Inflammatory macrophage treated with lipopolysaccharide for 1 hour (primary cell): ENCODE measurements at places on chromosomes 3 and 15.

GRCh38 chr3:194993896-194994295 lies 277.1 kb downstream of the XXYLT1 start:
- DNase-seq = no peak

- peak; percentile 57 for DNase-seq
Measured at GRCh38 chr3:39141171-39141995, 12.0 kb downstream of the CSRNP1 start.

GRCh38 chr3:12501360-12502020 lies 17.2 kb downstream of the TSEN2 start:
- DNase-seq = no peak

DNA sequence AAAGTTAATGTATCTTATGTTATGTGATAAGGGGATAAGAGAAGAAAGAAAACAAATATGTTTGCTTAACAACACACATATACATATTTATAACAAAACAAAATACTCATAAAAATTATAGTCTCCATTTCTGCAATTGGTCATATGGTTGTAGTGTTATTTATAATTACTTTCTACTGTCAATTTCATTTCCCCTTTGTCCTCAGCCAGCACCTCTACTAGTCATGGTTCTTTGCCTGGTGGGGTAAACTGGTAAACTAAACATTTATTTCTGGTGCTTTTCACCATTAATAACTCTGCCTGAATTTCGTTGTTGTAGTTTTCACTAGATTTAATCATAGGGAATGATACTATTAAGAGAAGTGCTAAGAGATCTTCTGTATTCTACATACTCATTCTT lies 88.0 kb upstream of the ALCAM start:
- no peak for DNase-seq

GRCh38 chr3:9600597-9600996 lies 47.0 kb upstream of the LHFPL4 start:
- DNase-seq = no peak

GRCh38 chr3:187292181-187292580 lies 644 bp upstream of the MASP1 start:
- no peak for DNase-seq

DNA sequence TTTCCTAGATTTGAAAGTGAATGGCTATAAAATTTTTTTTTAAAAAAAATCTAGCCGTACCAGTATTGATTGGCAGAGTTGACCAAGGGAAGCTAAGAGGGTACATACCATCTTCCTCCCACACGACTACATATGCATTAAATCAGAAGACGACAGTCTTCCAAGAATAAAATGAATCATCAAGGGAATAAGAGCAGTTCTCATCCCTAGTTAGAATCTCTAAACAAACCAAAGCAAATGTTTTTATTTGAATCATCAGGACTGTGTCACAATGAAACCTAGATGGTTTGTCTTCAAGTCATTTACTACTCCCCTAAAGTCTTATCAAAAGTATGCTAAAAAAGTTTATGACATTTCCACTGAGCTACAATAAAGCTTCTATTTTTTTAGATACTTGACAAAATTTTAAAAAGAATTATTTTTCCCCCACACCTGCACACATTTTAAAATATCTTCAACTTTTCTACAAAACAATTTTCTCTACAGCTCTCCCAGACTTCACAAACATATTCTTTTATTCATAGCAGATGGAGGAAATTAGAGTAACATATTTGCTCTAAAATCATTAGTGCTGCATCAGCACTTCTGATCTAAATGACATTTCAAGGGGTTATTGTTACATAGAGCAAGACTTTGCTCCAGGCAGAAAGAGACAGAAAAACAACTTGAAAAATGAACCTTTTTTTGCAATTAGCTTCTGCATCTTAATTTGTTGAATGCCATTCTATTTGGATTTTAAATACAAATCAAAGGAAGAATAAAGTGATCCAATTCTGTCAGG lies 547.1 kb downstream of the FHIT start:
- DNase-seq = no peak

GRCh38 chr3:110685630-110686029 lies 386.0 kb upstream of the NECTIN3 start:
- no peak for DNase-seq

DNA sequence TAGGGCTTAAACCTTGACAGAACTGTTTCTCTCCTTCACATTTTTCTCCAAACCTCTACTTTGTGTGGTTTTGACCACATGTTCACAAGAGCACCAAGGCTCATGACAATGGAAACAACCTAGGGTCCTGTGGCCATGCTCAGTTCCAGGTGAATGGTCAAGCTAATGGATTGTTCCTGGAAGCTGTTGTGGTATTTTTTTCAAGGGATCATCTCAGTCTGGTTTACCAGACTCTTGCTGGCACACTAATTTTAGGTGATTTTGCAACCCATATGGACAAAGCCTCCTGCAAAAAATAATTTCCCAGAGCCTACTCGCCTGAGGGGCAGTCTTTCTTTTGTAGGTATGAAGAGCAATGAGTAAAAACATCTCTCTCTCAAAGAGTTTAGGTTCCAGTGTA lies 67.2 kb downstream of the LSAMP start:
- no peak for DNase-seq

GRCh38 chr3:69585472-69585871 lies 153.8 kb upstream of the MITF start:
- no peak for DNase-seq

DNA sequence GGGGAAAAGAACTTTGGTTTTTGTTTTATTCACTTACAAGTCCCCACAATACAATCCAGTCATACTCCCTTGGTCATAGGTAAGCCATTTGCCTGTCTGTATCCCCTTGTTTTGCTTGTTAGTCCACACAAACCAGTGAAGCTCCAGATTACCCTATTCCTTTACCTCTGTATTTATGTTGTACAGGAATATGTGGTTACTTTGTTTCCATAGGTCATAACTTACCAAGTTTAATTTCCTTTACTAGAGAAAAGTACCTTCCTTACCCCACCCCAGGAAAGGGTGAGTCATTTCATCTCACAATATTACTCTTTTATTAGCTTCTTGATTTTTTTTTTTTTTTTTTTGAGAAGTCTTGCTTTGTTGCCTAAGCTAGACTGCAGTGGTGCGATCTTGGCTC lies 113.4 kb upstream of the LRRFIP2 start:
- DNase-seq = no peak

GRCh38 chr15:50256188-50257041 lies 9.1 kb downstream of the HDC start:
- DNase-seq = no peak

GRCh38 chr3:178100908-178101307 lies 435.3 kb upstream of the KCNMB2 start:
- no peak for DNase-seq

GRCh38 chr3:161600173-161600572 lies 103.6 kb downstream of the OTOL1 start:
- no peak for DNase-seq
